Lower lobe of right lung (tissue), 2 donors: ENCODE measurements at places on chromosomes 1 and 21. TPM values are rescaled to one million over a fixed set of nuclear protein-coding genes. Genes with fewer than 3 reads are reported as not detected.

DNA sequence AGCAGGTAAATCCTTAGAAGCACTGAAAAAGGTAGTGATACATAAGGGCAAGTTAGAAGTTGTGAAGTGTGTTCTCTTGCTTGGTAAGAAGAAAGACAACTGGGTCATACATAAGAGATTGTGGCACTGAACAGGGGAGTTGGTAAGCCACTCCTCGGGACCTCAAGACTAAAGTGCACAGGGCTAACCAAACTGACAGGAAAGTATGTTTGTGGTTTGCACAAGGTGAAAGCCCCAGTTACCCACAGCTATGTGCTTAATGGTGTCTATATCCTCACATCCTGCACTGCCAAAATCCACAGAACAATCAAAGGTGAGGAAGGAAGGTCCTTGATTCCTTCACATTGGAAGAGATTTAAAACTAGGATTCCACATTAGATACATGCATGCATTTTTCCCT is 276.5 kb downstream of the DNM3 start:
- DNase-seq = no peak
- no peaks in the 10 kb centered on the region for H3K4me1 ChIP-seq
- no peak overlapping the region for H3K4me3 ChIP-seq
- no peak overlapping the region for H3K27ac ChIP-seq
- H3K27me3 ChIP-seq = no peaks in the 10 kb centered on the region
- H3K36me3 ChIP-seq = no peaks in the 10 kb centered on the region

- DNase-seq = no peak
- no peak overlapping the region for H3K4me3 ChIP-seq
- no peak overlapping the region for H3K27ac ChIP-seq
- H3K27me3 ChIP-seq = peaks cover 21% of the 10 kb centered on the region
- no peaks in the 10 kb centered on the region for H3K36me3 ChIP-seq
These were observed 90.0 kb downstream of the VWA5B1 start for GRCh38 chr1:20380616-20381035.

- peaks cover 15% of the 10 kb centered on the region for H3K4me1 ChIP-seq
- no peak overlapping the region for H3K4me3 ChIP-seq
- no peaks in the 10 kb centered on the region for H3K27me3 ChIP-seq
- no peaks in the 10 kb centered on the region for H3K36me3 ChIP-seq
- DNase-seq = no peak
These were observed 95.7 kb downstream of the RHOU start for GRCh38 chr1:228830954-228831481.

DNA sequence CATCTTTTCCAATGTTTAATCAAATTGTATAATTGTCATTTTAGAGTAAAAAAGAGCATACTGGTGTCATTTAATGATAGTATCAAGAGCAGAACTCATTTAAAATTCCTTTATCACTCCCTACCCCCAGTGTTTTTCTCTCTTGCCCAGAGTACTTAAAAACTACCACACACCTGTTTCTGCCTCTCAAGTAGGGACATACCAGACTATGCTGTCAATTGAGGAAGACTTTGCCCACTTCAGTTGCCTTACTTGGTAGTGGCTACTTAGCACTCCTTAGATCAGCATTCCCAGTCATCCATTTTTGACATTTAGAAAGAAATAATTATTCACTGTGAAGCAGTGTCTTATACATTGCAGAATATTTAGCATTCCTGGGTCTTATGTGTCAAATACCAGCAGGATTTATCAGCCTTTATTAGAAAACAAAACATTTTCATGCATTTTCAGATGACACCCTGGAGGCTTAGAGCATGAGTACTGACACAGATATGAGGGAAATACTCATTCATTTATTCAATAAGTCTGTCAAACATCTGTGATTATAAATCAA is 127.5 kb upstream of the RGS1 start:
- H3K4me1 ChIP-seq = peaks cover 5% of the 10 kb centered on the region
- no peak for DNase-seq
- no peak overlapping the region for H3K27ac ChIP-seq
- H3K27me3 ChIP-seq = no peaks in the 10 kb centered on the region
- H3K4me3 ChIP-seq = no peak overlapping the region

Gene MGST3
- total RNA-seq = 216 TPM

- H3K27me3 ChIP-seq = no peaks in the 10 kb centered on the region
- H3K27ac ChIP-seq = no peak overlapping the region
- H3K4me3 ChIP-seq = no peak overlapping the region
- H3K36me3 ChIP-seq = no peaks in the 10 kb centered on the region
- H3K4me1 ChIP-seq = peaks cover 32% of the 10 kb centered on the region
These were observed 83.2 kb downstream of the SH3GLB1 start for GRCh38 chr1:86787621-86788020.

Gene USH2A
- total RNA-seq = not detected

- H3K4me3 ChIP-seq = no peak overlapping the region
- DNase-seq = no peak
- peaks cover 16% of the 10 kb centered on the region for H3K4me1 ChIP-seq
- peaks cover 6% of the 10 kb centered on the region for H3K27me3 ChIP-seq
These were observed 48.4 kb upstream of the DNAJC6 start for GRCh38 chr1:65260851-65261473.
